Femur (tissue), 1 donor: ENCODE measurements at places on chromosomes 5 and 9.

- DNase-seq: no peak
Measured at GRCh38 chr5:73218552-73219171, 45.7 kb downstream of the TMEM174 start.

GRCh38 chr5:14190194-14191164 lies 47.3 kb downstream of the TRIO start:
- DNase-seq: peak; percentile 34

- DNase-seq: no peak
Measured at GRCh38 chr5:32604800-32605765, 19.7 kb downstream of the SUB1 start.

DNA sequence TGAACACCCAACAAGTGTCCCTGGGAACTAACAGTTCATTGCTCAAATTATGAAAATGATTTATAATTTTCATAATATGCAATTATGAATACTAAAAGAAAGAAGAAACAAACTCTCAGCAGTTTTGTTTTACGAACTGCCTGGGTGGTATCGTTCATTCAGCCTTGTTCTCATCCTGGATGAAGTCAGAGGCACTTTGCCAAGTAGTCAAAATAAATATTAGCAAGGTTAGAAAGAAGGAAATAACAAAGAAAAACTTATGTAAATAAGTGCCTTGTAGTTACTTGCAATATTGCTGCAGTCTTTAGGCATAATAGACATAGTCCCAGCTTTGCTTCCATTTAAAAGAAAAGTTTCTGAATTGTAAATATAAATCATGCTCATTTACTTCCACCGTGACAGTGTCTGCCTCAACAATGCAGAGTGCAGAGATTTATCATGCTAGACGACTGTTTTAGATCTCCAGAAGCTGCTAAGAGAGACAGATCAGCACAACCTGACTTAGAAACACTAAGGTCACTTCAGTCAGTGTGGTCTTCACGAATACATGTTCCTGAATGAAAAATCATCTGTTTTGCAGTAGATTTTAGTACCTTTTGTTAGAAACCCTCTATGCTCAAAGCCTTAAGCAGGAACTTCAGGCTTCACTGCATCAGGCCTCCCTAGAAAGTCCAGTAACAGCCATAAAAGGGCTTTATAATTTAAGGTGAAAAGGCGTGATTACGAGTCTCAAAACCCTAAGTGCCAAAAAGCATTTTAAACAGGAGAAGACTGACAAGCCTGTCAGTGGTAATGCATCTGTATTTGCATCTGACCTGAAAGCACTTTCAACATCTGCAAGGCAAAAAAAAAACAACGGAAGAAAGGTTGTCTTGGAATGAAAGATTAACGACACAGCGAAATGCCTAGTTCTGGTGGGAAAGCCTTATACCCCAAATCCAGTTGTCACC lies 92.1 kb downstream of the TMEM167A start:
- no peak for DNase-seq

- no peak for DNase-seq
Measured at GRCh38 chr5:86354664-86355063, 263.1 kb upstream of the COX7C start.

GRCh38 chr9:89528131-89528530 lies 30.2 kb upstream of the SEMA4D start:
- DNase-seq: no peak

GRCh38 chr9:109190151-109190550 lies 23.1 kb upstream of the FRRS1L start:
- no peak for DNase-seq

GRCh38 chr9:87973730-87974292 lies 522 bp downstream of the CDK20 start:
- DNase-seq: no peak

- DNase-seq: no peak
Measured at GRCh38 chr5:139896718-139897117, 101.1 kb downstream of the PSD2 start.

DNA sequence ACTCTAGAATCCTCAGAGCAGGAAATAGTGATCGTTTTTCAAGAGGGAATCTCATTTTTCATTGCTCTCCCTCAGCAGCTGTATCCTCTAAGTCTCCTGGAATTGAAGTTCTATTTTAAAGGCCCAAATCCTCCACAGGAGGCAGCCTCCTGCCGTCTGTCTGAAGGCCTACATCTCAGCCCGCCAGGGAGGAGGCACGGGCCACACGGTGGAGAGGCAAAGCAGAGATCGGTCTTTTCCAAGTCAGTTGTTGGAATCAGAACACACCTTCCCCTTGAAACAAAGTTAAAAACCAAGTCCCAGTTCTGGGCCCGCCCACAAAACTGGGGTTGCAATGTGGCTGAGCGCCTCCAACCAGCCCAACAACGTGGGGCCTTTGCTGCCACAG lies 68.7 kb downstream of the RAPGEF1 start:
- DNase-seq: no peak

- no peak for DNase-seq
Measured at GRCh38 chr5:77328930-77329647, 118.6 kb downstream of the PDE8B start.

- peak; percentile 25 for DNase-seq
Measured at GRCh38 chr9:125829743-125830142, 82.6 kb downstream of the PBX3 start.

GRCh38 chr5:9545992-9546851 lies at the start of gene SEMA5A:
TSS of gene SEMA5A (minus strand) at chr5:9546075. CDS start at chr5:9379946, 166,129 bp downstream.
- DNase-seq: peak; percentile 91

DNA sequence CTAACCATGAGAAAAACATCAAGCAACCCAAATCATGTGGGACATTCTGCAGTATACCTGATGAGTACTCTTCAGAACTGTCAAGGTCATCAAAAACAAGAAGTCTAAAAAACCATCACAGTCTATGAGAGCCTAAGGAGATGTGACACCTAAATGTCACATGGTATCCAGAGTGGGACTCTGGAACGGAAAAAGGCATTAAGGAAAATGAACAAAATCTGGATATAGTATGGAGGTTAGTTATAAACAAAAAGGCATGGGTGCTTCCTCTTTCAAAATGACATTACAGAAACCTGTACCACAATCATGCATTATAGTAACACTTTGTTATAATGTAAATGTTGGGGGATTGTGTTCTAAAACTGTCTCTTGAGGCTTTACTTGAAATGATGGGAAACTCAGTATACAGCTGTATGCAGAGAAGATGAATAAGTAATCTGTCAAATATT lies 47.4 kb downstream of the PRKACG start:
- DNase-seq: no peak

DNA sequence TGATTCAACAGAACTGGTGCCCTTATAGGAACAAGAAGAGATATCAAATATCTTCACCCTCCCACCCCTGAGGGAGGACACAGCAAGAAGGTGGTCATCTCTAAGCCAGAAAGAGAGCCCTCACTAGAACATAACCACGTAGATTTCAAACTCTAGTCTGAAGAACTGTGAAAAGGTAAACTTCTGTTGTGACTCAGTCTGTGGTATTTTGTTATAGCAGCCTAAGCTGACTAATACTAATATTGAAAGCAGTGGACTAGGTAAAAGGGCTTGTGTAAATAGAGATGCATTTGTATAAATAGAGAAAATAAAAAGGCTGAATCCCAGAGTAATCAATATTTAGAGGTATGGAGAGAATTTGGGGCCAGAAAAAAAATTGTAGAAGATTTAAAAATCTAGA lies 157.6 kb upstream of the CCNH start:
- DNase-seq: no peak

- DNase-seq: peak; percentile 30
Measured at GRCh38 chr5:128671943-128672342, 133.9 kb upstream of the FBN2 start.

- no peak for DNase-seq
Measured at GRCh38 chr5:107954254-107954653, 283.5 kb upstream of the EFNA5 start.

DNA sequence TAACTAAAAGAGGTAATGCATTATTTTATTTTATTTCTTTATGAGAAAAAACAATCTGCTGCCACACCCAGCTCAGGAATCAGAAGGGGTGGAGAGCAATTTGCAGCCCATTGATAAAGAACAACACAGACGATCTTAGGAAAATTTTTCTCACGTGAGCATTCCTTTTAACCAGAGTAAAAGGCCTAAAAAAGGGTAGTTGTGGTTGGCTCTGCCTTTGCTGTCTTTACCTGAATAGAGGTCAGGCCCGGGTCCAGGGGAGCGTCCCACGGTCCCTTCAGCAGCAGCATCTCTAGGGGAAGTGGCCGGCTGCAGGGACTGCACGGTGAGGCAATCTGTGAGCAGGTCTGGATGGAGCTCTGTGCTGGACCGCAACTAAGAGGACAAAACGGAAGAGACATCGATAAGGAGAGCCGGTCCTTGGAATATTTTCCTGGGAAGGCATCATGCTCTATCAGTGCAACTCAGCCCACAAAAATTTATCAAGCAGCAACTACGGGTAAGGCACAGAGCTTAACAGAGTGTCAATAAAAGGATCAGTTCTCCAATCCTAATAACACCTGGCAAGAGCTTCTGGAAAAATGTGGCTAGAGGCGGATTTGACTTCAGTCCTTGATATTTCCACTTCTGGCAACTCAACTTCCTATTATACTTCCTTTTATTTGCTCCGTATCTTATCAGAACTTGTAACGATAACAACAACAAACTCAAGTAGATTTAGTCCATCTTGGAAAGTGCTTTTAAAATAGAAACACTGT lies 372.8 kb upstream of the RFX3 start:
- DNase-seq: no peak

GRCh38 chr5:88060194-88060593 lies 208.5 kb downstream of the TMEM161B start:
- no peak for DNase-seq

DNA sequence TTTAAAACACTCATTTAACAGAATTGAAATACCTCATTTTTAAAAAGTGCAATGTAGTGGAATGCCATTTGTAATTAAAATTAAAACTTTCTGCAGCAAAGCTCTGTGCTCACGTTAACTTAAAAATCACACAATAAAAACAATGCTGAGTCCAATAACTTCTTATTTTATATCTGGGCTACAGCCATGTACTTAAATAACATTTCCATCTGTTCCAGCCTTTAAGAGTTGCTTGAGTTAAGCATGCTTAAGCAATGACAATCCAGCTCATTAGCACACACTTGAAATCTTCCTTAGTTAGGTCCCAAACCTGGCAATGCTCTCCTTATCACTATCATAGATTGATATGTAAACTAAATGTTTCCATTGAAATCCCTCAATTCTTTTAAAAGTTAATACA lies 132.3 kb upstream of the CDH12 start:
- no peak for DNase-seq

DNA sequence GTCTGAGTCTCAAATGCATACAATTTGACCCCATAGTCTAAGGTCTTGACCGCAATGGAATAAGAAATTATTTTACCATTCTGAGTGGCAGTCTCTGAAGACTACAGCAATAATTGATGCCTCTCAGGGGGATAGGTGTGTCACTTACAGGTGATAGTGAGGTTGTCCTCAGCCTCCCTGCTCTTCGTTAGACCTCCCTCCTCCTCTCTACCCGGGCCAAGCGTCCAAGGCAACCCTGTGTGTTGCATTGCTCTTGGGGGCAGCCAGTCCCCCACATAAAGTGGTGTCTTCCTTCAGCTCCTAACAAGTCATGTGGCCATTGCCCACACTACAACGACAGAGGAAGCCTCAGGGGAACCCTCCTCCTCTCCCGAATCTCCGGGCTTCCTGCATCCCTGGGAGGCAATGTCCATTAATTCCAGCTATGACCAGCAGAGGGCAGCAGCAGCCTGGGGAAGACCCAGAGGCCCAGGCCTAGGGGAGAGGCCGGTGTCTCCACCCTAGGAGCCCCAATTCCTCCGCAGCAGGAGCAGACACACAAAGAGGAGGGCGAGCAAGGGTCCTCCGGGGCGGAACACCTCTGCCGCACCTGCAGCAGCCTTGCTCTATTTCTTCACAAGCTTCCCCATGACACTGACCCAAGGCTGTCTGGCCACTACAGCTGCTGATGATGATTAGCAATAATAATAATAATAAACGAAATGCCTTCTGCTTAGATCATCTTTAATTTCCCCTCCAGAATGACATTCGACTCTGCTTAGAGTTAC lies 134.8 kb downstream of the KCNIP1 start:
- DNase-seq: peak; percentile 54

DNA sequence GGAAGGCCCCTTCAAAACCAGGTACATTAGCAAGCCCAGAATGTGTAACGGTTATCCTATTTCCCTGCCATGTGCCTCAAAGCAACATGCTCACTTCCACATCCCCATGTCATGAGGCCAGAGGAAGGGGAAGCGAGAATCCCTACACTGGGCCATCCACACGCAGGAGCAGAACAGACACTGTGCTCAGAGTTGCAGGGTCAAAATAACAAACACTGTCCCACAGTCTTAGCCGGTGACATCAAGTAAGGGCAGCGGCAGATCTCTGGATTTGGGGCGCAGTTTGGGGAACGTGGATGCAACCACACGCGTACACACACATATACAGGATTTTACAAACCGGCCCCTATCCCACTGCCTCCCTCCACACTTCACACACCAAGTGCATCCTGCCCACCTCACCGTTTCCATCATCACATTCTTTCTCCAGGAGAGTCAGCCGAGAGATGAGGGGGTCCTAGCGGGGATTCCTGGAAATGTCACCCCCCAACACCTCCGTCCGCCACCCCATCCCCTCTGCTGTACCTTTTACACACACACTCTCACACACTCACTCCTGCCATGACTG lies 776 bp downstream of the APBA1 start:
- DNase-seq: peak; percentile 43

GRCh38 chr5:90534922-90535321 lies 5.5 kb upstream of the LYSMD3 start:
- DNase-seq: no peak

DNA sequence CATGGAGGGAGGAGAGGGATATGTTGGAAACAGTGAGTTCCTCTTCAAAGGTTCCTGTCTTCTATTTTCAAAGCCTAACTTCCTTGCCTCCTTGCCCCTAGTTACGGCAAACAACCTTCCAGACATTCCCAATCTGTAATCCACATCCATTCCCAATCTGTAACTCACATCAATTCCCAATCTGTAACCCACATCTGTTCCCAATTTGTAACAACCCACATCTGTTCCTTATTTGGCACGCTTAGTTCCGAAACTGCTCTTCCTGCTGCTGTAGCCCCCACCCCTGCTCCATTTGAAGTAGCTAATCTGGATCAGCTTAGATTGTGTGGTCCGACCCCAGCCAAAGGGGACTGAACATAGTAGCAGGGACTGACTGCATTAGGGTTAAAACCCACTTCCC lies 23.9 kb upstream of the IDNK start:
- no peak for DNase-seq

- DNase-seq: peak; percentile 84
Measured at GRCh38 chr5:150245111-150245789, 44.3 kb downstream of the CAMK2A start.

DNA sequence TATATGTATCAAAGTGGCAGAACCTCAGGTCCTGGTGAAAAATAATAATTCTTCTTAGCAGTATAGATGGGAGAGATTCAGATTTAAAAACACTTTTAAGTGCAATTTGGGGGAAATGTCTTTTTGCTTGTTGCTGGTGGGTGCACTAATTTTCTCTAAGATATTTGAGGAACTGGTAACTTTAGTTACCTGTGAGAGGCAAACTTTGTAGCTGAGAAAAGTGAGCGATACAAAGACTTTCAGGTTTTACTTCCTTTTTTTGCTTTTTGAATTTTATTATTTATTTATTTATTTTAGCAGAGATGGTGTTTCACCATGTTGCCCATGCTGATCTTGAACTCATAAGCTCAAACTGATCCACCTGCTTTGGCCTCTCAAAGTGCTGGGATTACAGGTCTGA lies 303.1 kb upstream of the PTGER4 start:
- DNase-seq: no peak

GRCh38 chr5:7961540-7961939 lies 92.6 kb downstream of the MTRR start:
- no peak for DNase-seq
